RPMI7951 (cell line): ENCODE measurements at places on chromosomes 4 and X. TPM values are rescaled to one million over a fixed set of nuclear protein-coding genes. Genes with fewer than 3 reads are reported as not detected.

GRCh38 chr4:610411-611261, 14.7 kb upstream of the PDE6B start:
- peak; percentile 84 for DNase-seq

GRCh38 chr4:100106982-100107381, 83.3 kb downstream of the DDIT4L start:
- no peak for DNase-seq

DNA sequence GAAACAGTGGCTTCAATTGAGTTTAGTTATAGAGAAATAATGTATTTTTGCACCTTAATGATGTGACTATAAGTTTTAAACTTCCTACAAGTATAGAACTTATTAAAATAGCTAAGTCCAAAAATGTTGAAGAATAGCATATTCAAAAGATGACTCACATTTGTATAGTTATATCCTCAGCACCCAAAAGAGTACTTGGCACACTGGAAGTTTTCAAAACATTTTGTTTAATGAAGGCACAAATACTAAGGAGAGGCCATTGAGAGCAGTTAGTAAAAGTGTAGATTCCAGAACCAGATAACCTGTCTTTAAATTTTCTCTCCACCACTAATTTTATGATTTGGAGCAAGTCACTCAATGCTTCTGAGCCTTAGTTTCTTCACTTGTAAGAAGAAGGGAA, 226.9 kb upstream of the MID1 start:
- DNase-seq: no peak

Gene MXRA5
- 10.6 and 12.7 TPM in 2 replicates for total RNA-seq

Gene ZCCHC4
- 9.7 and 11.9 TPM in 2 replicates for total RNA-seq
